HAP-1 (cell line): ENCODE measurements at places on chromosomes 3 and 15.

DNA sequence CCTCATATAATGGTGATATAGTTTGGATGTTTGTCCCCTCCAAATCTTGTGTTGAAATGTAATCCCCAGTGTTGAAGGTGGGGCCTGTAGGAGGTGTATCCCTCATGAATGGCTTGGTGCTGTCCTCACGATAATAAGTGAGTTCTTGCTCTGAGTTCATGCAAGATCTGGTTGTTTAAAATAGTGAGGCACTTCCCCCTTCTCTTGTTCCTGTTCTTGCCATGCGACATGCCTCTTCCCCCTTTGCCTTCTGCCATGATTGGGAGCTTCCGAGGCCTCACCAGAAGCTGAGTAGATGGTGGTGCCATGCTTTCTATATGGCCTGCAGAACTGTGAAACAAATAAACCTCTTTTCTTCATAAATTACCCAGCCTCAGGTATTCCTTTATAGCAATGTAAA, 39.2 kb downstream of the REC114 start:
- DNase-seq = no peak

GRCh38 chr3:153138276-153139210, 23.5 kb upstream of the RAP2B start:
- no peak for DNase-seq

- no peak for DNase-seq
Measured at GRCh38 chr3:188471723-188472122, 317.8 kb downstream of the LPP start.

- DNase-seq = no peak
Measured at GRCh38 chr3:44429459-44429858, 48.0 kb downstream of the ZNF445 start.

DNA sequence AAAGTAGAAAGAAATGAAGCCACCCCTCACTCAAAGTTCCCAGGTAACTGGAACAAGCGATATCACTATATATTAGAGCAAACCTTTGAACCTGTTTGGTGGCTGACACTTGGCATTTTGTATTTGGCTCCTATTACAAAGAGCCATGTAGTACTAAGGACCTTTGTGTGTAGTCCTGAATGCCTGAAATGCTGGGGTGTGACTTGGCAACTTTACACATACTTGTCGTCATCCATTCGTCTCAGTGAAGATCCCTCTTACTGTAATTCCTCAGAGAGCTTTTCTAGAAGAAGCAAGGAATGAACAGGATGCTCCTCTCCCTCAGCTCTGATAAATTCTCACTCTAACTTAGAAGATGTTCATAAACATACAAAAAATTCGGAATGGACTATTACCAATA, 216.1 kb upstream of the CDIN1 start:
- no peak for DNase-seq
